Brain pericyte (primary cell): ENCODE measurements at places on chromosomes 12 and 14.

GRCh38 chr14:71113376-71113775, 206.1 kb downstream of the PCNX1 start:
- no peak for DNase-seq

- DNase-seq, result no peak
These were observed 21.6 kb downstream of the DAD1 start for GRCh38 chr14:22567437-22567836.

GRCh38 chr12:118398940-118399339, 22.6 kb downstream of the SUDS3 start:
- DNase-seq, result no peak

- DNase-seq, result no peak
These were observed 35.7 kb downstream of the STK38L start for GRCh38 chr12:27279826-27280225.
